ENCODE measurements at places on chromosomes 2 and 18. TPM values are rescaled to one million over a fixed set of nuclear protein-coding genes. Genes with fewer than 3 reads are reported as not detected.

GRCh38 chr2:225033440-225034318, 8.6 kb downstream of the DOCK10 start:
- no peak for DNase-seq
- H3K36me3 ChIP-seq: peaks cover 67% of the 10 kb centered on the region
- H3K27ac ChIP-seq: peak overlapping the region; percentile 65
- H3K4me1 ChIP-seq: peaks cover 71% of the 10 kb centered on the region
- H3K27me3 ChIP-seq: no peaks in the 10 kb centered on the region

GRCh38 chr2:53093355-53093754, 674.2 kb upstream of the CHAC2 start:
- H3K36me3 ChIP-seq: no peaks in the 10 kb centered on the region
- H3K27ac ChIP-seq: no peak overlapping the region
- DNase-seq: no peak
- H3K4me1 ChIP-seq: no peaks in the 10 kb centered on the region

- H3K27me3 ChIP-seq: no peaks in the 10 kb centered on the region
- H3K36me3 ChIP-seq: no peaks in the 10 kb centered on the region
- H3K27ac ChIP-seq: no peak overlapping the region
Measured at GRCh38 chr18:32010124-32010721, 8.4 kb upstream of the RNF125 start.

GRCh38 chr18:28204154-28204553, 27.2 kb upstream of the CDH2 start:
- no peak overlapping the region for H3K27ac ChIP-seq
- H3K4me3 ChIP-seq: no peak overlapping the region
- H3K36me3 ChIP-seq: no peaks in the 10 kb centered on the region
- no peak for DNase-seq

- no peak overlapping the region for H3K4me3 ChIP-seq
- no peak for DNase-seq
- no peaks in the 10 kb centered on the region for H3K27me3 ChIP-seq
- no peaks in the 10 kb centered on the region for H3K36me3 ChIP-seq
- no peak overlapping the region for H3K27ac ChIP-seq
- no peaks in the 10 kb centered on the region for H3K4me1 ChIP-seq
Measured at GRCh38 chr18:41753826-41754225, 201.2 kb upstream of the PIK3C3 start.

RNF138 gene
- total RNA-seq: 107 TPM

SPATS2L gene
- total RNA-seq: 9.4 TPM

EFHD1 gene
- total RNA-seq: 1.1 TPM

DNA sequence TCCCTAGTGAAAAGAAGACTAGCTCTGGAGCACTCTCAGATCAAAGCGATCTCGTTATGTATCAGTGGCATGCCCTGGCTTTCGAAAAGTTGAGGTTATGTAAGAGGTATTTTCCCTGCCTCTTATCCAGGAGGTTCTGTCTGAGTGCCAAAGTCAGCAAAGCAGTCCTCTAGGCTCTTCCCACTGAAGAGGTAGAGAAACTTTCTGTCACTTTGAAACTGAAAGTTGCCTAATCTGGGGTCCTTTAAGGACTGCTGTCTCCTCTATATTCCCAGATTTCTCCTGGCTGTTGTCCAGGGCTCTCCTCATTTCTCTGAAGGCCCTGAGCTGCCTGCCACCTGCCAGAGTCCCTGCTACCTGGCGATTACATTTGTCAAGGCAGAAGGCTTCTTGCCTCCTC, 96.3 kb downstream of the B3GNT2 start:
- H3K27me3 ChIP-seq: no peaks in the 10 kb centered on the region
- H3K27ac ChIP-seq: no peak overlapping the region
- H3K4me3 ChIP-seq: no peak overlapping the region

- peaks cover 7% of the 10 kb centered on the region for H3K27me3 ChIP-seq
- H3K27ac ChIP-seq: no peak overlapping the region
- no peak overlapping the region for H3K4me3 ChIP-seq
- H3K4me1 ChIP-seq: no peaks in the 10 kb centered on the region
- no peak for DNase-seq
- H3K36me3 ChIP-seq: no peaks in the 10 kb centered on the region
Measured at GRCh38 chr2:114027437-114027836, 137.5 kb downstream of the ACTR3 start.

SFXN5 gene
- total RNA-seq: 10.8 TPM

DNA sequence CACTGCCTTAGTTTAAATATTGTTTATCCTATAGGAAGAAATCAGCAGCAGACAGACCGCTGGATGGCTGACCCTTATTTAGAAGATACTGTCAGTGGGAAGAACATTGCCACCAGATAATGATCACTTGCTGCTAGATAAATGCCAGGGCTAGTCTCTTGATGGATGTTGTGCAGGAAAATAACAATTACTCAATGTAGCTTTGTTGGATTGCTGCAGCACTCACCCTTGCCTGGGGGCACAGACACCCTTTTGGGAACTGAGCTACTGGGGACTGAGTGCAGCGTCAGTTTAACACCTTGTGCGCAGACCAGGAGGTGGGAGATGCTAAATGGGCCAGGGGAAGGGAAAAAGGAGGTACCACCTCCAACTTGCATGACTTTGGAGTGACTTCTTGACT, 64.2 kb upstream of the CAPN13 start:
- no peaks in the 10 kb centered on the region for H3K36me3 ChIP-seq
- H3K27me3 ChIP-seq: peaks cover 19% of the 10 kb centered on the region
- no peak overlapping the region for H3K4me3 ChIP-seq
- no peak overlapping the region for H3K27ac ChIP-seq
- DNase-seq: no peak

PCARE gene
- total RNA-seq: not detected

TMEM247 gene
- total RNA-seq: not detected

DNA sequence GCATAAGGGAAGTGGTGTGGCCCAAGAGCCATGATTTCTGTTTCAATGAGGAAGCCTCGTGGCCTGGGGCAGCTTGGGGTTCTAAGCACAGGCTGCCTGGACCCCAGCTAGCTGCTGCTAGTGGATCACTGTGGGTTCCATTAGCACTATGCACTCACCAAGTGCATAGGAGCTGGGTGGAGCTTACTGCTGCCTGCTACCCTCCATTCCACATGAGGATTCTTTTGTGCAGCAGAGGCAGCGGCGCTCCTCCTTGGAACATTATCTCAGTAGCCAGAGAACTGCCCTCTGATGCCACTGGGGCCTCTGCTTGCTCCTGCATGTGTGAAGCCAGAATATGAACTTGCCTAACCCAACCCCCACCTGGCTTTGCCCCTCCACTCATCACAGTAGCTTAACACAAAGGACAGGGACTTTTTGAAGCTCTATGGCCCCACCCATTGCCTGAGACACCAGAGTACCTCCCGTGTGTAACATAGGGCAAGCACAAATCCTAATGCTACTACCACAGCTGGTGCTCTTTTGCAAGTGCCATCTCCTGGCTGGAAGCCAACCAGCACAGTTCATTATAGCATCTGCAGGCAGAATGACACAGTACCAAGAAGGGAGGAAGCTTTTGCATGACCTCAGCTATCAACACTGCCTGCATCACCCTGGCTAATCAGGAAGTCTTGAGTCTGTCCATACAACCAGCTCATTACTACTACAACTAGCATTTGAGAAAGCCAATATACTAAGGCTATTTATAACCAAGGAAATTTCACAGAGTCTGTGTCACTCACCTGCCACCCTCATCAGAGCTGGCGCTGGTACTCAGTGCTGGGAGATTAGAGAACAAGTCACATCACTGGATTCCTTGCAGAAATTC, 297.0 kb upstream of the GULP1 start:
- H3K4me3 ChIP-seq: no peak overlapping the region
- H3K27me3 ChIP-seq: peaks cover 19% of the 10 kb centered on the region
- no peak overlapping the region for H3K27ac ChIP-seq
- H3K36me3 ChIP-seq: no peaks in the 10 kb centered on the region
- H3K4me1 ChIP-seq: peaks cover 30% of the 10 kb centered on the region
- DNase-seq: no peak

- H3K4me3 ChIP-seq: no peak overlapping the region
- no peaks in the 10 kb centered on the region for H3K27me3 ChIP-seq
- no peak overlapping the region for H3K27ac ChIP-seq
- peaks cover 14% of the 10 kb centered on the region for H3K36me3 ChIP-seq
- H3K4me1 ChIP-seq: peaks cover 9% of the 10 kb centered on the region
- DNase-seq: no peak
Measured at GRCh38 chr2:135913727-135914365, 37.6 kb upstream of the MCM6 start.

SERPINB11 gene
- not detected for total RNA-seq

CXCR2 gene
- total RNA-seq: 0.31 TPM

SP140 gene
- total RNA-seq: 46.8 TPM

ERFE gene
- 0.34 TPM for total RNA-seq

DNA sequence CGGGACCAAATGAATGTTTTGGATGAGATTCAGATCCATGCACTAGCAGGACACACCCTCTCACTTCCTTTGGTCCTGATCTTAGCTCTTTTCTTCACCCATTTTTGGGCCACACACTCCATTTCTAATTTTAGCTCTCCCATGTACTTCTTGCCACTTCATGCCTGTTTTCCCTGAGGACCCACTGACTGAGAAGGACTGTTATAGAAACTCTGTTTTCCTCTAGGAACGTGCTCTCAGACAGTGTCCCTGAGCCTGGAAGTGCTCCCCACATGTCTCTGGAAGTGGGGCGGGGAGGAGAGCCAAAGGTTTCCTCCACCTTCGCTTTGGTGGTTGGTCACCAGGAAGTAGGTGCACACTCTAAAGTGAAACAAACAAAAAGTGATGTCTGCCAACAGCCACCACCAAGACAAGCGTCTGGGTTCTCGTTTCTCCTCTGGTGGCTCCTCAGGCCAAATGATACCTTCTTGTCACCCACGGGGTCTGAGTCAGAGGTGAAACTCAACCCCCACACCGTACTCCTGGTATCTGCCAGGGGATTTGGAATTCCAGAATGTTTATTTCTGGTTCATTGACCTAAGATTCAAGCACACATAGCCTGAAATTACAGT, 74.7 kb downstream of the MERTK start:
- H3K27me3 ChIP-seq: peaks cover 11% of the 10 kb centered on the region
- H3K27ac ChIP-seq: no peak overlapping the region
- H3K4me3 ChIP-seq: no peak overlapping the region
- no peak for DNase-seq
- no peaks in the 10 kb centered on the region for H3K36me3 ChIP-seq

DNA sequence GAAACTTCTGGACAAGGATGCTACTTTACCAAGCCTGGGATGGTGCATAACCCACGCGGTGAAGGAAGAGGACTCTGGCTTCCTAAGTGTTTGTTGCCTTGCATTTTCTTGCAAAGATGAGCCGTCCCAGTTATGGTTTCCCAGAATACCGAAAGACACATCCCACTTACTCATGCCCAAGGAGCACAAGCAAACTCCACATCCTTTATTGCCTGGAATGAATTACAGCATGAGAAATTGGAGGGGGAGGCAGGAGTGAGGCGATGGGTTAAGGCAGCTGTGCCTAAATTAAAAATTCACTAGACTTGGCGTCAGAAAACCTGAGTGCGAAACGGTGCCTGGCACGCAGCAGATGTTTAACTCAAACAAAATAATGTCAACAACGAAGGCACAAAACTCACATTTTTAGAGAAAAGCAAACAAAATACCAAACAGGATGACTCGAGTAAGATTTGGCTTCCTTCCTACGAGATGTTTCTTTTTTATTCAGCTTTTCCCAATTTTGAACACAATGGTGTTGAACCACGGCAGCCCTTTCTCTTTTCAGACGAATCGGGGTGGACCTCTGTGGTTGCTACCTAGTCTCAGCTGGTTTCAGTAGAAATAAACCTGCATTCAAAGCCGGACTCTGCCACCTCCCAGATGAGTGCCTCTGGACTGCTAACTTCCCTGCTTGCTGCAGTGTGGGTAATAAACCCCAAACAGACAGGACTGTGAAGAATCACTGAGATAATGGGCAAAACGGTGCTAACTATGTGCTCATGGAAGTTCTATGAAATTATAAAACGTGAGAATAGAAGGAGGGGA, 100.3 kb upstream of the NCK2 start:
- H3K27me3 ChIP-seq: no peaks in the 10 kb centered on the region
- no peak overlapping the region for H3K4me3 ChIP-seq
- H3K4me1 ChIP-seq: peaks cover 3% of the 10 kb centered on the region
- DNase-seq: no peak

DNA sequence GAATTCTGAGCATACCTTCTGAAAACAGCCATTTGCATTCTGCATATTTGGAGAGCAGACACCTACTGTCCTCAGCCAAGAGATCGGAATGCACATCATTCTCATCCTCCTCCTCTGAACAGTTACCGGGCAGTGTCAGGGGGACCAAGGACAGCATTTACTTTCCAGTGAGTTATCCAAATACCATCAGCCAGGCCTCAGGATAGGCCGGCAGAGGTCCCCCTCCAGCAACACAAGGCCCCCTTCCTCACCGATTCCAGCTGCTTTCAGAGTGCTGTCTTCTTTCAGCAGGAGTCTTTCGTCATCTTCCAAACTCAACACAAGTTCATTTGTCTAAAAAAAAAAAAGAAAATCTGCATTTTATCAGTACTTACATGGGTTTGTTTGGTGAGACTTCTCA, 55.3 kb downstream of the C2orf76 start:
- H3K36me3 ChIP-seq: peaks cover 3% of the 10 kb centered on the region
- no peak for DNase-seq
- no peak overlapping the region for H3K27ac ChIP-seq
- no peaks in the 10 kb centered on the region for H3K27me3 ChIP-seq
- no peaks in the 10 kb centered on the region for H3K4me1 ChIP-seq
- H3K4me3 ChIP-seq: no peak overlapping the region

DNA sequence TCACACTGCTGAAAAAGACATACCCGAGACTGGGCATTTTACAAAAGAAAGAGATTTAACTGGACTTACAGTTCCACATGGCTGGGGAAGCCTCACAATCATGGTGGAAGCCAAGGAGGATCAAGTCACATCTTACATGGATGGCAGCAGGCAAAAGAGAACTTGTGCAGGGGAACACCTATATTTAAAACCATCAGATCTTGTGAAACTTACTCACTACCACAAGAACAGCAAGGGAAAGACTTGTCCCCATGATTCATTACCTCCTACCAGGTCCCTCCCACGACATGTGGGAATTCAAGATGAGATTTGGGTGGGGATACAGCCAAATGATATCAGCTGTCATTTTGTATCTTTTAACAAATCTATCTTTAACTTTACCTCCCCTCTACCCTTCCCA, 251.1 kb upstream of the RASGRP3 start:
- H3K27me3 ChIP-seq: peaks cover 8% of the 10 kb centered on the region
- no peaks in the 10 kb centered on the region for H3K4me1 ChIP-seq
- DNase-seq: no peak
- H3K36me3 ChIP-seq: no peaks in the 10 kb centered on the region
- H3K4me3 ChIP-seq: no peak overlapping the region

SIGLEC15 gene
- total RNA-seq: not detected

- DNase-seq: no peak
- no peak overlapping the region for H3K27ac ChIP-seq
- no peak overlapping the region for H3K4me3 ChIP-seq
- no peaks in the 10 kb centered on the region for H3K27me3 ChIP-seq
- no peaks in the 10 kb centered on the region for H3K36me3 ChIP-seq
- H3K4me1 ChIP-seq: no peaks in the 10 kb centered on the region
Measured at GRCh38 chr2:52269696-52270485, 1238.0 kb upstream of the NRXN1 start.

GRCh38 chr18:35289727-35290093, 319 bp downstream of the ZSCAN30 start:
- H3K4me1 ChIP-seq: peaks cover 32% of the 10 kb centered on the region
- H3K36me3 ChIP-seq: peaks cover 60% of the 10 kb centered on the region
- H3K27ac ChIP-seq: peak overlapping the region; percentile 98
- DNase-seq: peak; percentile 19

GRCh38 chr2:37020212-37020886, 54.0 kb upstream of the STRN start:
- no peaks in the 10 kb centered on the region for H3K27me3 ChIP-seq
- no peak overlapping the region for H3K4me3 ChIP-seq
- no peaks in the 10 kb centered on the region for H3K4me1 ChIP-seq
- no peak overlapping the region for H3K27ac ChIP-seq

All from activated naive CD8-positive, alpha-beta T cell treated with anti-CD3 and anti-CD28 coated beads for 36 hours (primary cell).